Stimulated activated effector memory CD8-positive, alpha-beta T cell treated with anti-CD3 and anti-CD28 coated beads, Interleukin-12 subunit alpha, Interleukin-12 subunit beta, amount 100 ng/mL, for 72 hours (primary cell): ENCODE measurements at places on chromosomes 11 and 22.

- no peak for DNase-seq
Measured at GRCh38 chr11:8532475-8532874, 61.6 kb downstream of the STK33 start.

DNA sequence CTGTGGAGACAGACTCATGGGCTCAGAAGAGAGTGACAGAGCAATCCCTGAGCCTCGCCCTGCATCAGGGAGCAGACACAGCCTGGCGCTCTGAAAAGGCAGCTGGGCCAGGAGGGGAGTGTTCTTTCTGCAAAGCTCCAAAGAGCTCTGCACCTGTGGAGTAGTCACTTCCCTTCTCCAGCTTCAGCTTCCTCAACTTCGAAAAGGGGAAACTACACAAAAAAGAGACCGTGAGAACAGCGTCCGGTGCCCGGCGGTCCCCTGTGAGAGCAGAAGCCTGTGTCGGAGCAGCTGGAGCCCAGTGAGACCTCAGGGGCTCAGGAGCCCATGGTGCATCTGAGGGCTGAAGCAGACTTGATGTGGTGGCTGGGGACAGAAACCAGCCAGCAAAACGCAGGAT lies 35.1 kb downstream of the TP53I11 start:
- no peak for DNase-seq

GRCh38 chr11:57513911-57514537 lies 1.5 kb downstream of the SLC43A1 start:
- peak; percentile 66 for DNase-seq

- DNase-seq: peak; percentile 36
Measured at GRCh38 chr22:49327411-49328117, 500.1 kb downstream of the BRD1 start.

DNA sequence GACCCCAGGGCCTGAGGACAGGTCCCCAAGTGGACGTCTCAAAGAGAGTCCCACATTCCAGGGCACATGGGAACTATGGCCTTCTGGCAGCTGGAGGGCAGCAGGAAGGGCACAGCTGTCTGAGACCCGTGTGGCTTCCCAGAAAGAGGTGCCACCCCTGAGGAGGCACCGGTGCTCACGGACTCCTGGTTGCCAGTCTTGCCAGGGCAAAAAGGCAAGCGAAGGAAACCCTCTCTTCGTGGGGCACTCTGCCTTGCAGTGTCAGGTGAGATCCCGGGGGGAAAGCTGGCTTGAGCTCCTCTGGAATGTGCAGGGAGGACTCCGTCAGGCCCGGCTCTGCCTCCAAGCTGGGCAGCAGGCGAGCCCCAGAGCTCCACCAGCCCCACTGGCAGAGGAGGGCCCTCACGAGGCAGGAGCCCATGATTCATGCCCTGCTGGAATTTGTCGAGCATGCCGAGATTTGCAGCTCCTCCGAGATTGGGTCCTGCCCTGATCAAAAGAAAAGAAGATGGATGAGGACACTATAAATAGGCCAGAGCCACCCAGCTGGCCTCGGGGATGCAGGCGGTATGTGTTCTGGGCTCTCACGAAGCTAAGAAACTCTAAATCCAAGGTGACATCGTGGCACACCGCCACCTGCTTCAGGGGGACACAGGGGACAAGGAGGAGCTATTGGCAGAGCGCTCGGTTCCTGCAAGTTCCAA lies 9.9 kb upstream of the CELSR1 start:
- DNase-seq: no peak

- DNase-seq: no peak
Measured at GRCh38 chr11:132278801-132279574, 908.6 kb downstream of the NTM start.

GRCh38 chr22:44026630-44027511 lies 2.8 kb downstream of the PARVB start:
- peak; percentile 84 for DNase-seq

GRCh38 chr11:8224161-8224591 lies 39.5 kb downstream of the LMO1 start:
- no peak for DNase-seq

- no peak for DNase-seq
Measured at GRCh38 chr11:119673052-119673758, 55.8 kb downstream of the NECTIN1 start.

- no peak for DNase-seq
Measured at GRCh38 chr11:72308226-72309073, 64.5 kb upstream of the PHOX2A start.

DNA sequence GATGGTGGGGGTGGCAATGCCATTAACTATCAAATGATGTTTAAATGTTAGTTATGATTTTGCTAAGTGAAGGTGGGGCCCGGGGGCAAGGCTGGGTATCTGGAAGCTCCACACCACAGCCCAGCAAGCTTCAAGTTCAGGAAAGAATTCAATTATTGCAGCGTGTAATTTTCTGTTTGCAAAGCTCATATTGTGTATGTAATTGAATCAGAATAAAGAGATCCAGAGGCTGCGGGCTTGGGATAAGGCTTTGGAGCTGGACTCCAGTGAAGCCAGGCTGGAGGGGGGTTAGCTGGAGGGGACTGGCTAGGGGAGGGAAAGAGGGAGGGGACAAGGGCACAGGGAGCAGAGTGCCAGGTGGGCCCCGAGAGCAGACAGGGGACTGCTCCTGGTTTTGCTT lies 557.1 kb upstream of the CADM1 start:
- DNase-seq: no peak

GRCh38 chr11:69245491-69246345 lies 48.2 kb upstream of the MYEOV start:
- no peak for DNase-seq

- no peak for DNase-seq
Measured at GRCh38 chr11:65493367-65494176, 5.3 kb upstream of the MALAT1 start.

DNA sequence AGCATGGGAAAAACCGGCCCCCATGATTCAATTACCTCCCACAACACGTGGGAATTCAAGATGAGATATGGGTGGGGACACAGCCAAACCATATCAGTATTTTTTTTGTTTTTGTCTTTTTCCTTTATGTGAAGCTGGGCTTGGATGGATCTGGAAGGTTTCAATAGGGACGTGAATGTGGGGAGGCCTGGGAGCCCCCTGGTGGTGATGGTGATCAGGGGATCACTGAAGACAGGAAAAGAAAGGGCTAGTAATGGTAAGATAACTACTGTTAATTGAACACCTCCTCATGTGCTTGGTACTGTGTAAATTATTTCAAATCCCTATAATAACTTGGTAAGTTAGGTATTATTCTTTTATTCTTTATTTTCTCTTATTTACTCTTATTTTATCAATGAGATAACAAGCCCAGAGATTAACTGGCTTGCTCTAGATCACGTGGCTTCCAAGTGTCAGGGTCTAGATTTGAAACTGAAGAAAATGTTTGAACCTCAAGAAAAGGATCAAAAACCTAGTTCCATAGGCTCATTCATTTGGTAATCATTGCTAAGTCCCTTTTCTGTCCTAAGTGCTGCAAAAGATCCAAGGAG lies 364.2 kb downstream of the TENM4 start:
- no peak for DNase-seq
